Keratinocyte (primary cell): ENCODE measurements at places on chromosomes 16 and 17.

DNA sequence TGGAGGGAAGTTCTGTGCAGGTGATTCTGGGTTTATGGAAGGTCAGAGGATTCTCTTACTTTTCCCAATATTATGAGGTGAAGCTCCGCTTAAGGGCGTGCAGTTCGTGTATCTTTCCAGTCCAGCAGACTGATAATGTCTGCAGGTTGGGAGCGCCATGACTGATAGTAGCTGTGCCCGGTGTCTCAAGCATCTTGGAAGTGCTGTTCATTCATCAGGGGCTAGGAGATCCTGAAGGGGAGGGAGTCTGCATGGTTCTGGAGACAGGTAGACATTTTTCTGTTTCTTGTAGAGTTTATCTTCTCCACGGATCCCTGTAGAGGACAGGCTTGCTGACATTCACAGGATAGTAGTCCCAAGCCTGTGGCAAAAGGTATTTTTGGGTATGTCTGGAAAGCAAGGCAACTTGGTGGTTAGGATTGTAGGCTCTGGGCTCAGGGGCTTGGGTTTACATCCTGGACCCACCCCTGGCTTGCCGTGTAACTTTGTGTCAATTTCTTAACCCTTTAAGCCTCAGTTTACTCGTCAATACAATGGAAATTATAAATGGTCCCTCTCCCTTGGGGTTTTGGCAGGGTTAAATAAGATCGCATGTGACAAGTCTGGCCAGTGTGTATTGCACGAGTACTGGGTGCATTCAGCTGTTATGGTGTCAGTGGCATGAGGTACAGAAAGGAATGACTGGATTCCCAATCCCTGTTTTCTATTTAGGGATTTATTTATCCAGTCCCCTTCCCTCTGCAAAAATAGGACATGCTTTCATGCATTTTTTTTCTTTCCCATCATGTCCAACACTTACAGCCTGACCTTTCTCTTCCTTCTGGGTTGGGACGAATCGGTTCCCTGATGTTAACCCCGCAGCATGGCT is 8.2 kb downstream of the HLF start:
- H3K4me1 ChIP-seq, result peaks cover 20% of the 10 kb centered on the region
- no peaks in the 10 kb centered on the region for H3K36me3 ChIP-seq
- DNase-seq, result no peak

- H3K4me1 ChIP-seq, result no peaks in the 10 kb centered on the region
- no peak for DNase-seq
- no peak overlapping the region for H3K27ac ChIP-seq
- H3K27me3 ChIP-seq, result no peaks in the 10 kb centered on the region
- no peak overlapping the region for H3K4me3 ChIP-seq
- peaks cover 24% of the 10 kb centered on the region for H3K36me3 ChIP-seq
Observed at GRCh38 chr17:76036497-76037261, 9.6 kb upstream of the EVPL start.

DNA sequence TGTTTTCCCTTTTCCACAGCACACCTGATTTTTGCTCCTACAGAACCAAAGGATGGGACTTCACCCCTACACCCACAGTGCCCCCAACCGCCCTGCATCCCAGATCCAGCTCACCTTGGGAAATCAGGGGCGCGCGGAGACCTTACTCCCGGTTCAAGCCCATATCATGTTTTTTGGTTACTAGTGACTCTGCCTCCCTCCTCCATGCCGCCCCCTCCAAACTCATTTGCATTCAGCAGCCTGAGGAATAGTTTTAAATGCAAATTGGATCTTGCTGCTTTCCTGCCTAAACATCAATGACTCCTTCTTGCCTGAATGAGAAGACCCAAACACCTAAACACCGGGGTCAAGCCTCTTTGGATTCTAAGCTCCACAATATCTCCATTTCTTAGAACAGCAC is 331.8 kb downstream of the TMEM114 start:
- H3K4me3 ChIP-seq, result no peak overlapping the region
- H3K27ac ChIP-seq, result no peak overlapping the region
- H3K4me1 ChIP-seq, result no peaks in the 10 kb centered on the region
- no peak for DNase-seq

GRCh38 chr17:15431766-15432165 is 35.7 kb downstream of the CDRT4 start:
- H3K36me3 ChIP-seq, result no peaks in the 10 kb centered on the region
- no peak overlapping the region for H3K27ac ChIP-seq
- no peak for DNase-seq
- no peaks in the 10 kb centered on the region for H3K27me3 ChIP-seq
- no peak overlapping the region for H3K4me3 ChIP-seq
- H3K4me1 ChIP-seq, result no peaks in the 10 kb centered on the region

- no peak overlapping the region for H3K4me3 ChIP-seq
- no peaks in the 10 kb centered on the region for H3K36me3 ChIP-seq
- no peaks in the 10 kb centered on the region for H3K4me1 ChIP-seq
Observed at GRCh38 chr17:16989230-16989952, 17.5 kb upstream of the TNFRSF13B start.

- no peak overlapping the region for H3K27ac ChIP-seq
- no peaks in the 10 kb centered on the region for H3K36me3 ChIP-seq
- peaks cover 94% of the 10 kb centered on the region for H3K27me3 ChIP-seq
- DNase-seq, result no peak
- H3K4me3 ChIP-seq, result no peak overlapping the region
- no peaks in the 10 kb centered on the region for H3K4me1 ChIP-seq
Observed at GRCh38 chr17:79114458-79115301, 40.1 kb downstream of the ENGASE start.

DNA sequence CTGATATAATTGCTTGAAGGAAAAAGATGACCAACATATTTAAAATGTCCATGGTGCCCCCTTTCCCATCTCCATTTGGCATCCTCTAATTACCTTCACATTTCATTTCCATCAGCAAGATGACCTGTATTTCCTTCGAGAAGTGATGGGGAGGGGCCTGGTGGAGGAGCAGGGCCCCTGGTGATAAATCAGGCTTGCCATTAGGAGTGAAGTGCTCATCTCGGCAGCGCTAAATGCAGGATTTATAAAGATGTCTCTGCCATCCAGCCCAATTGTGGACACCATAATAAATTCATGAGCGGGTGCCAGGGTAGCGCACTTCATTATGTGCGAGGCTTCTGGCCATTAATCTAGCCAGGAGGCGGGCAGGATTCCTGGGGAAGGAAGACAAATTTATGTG is 101.5 kb upstream of the IRX6 start:
- H3K27me3 ChIP-seq, result no peaks in the 10 kb centered on the region
- no peaks in the 10 kb centered on the region for H3K4me1 ChIP-seq
- H3K4me3 ChIP-seq, result no peak overlapping the region
- H3K36me3 ChIP-seq, result no peaks in the 10 kb centered on the region
- DNase-seq, result no peak

- no peaks in the 10 kb centered on the region for H3K36me3 ChIP-seq
- no peak overlapping the region for H3K27ac ChIP-seq
- H3K4me3 ChIP-seq, result no peak overlapping the region
- H3K4me1 ChIP-seq, result no peaks in the 10 kb centered on the region
- DNase-seq, result no peak
Observed at GRCh38 chr16:86033971-86034370, 135.0 kb downstream of the IRF8 start.

DNA sequence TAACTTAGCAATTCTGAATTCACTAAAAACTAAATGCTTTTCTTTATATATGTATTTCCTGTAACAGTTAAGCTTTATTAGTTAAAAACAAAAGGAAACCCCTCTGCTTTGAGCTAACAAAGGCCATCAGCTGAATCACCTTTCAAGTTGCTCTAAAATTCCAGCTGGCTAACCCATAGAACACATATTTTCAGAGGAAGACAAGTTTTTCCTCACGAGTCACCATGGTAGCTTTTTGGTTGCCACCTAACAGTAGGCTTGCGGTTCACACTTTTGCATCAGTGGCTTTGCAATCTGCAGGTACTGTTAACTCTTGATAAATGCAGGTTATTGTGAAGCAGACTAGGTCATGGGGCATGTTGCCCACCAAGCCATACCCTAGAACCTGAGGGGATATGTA is 57.6 kb upstream of the IRX5 start:
- no peaks in the 10 kb centered on the region for H3K36me3 ChIP-seq
- no peak overlapping the region for H3K27ac ChIP-seq
- no peak for DNase-seq
